ENCODE measurements at places on chromosomes 11 and 22.

DNA sequence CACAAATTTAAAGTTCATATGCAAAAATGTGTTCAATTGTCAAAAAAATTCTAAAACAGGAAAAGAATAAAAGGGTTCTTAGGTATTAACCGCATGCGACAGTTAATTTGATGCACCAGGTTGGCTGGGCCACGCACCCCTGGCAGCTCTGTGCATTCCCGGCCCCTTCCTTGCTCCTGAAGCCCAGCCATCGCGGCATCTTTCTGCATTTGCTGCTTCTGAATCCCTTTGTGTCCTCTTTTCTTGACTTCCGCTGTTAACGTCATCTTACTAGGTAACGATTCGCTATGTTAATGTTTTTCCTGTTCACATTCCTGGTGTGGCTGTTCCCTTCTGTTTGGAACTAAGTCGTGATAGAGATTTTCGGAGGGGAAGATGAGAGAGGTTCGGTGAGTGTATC lies 7.9 kb upstream of the KLHDC7B start:
- no peak for DNase-seq

GRCh38 chr11:112511271-112511670 lies 250.6 kb upstream of the PLET1 start:
- no peak for DNase-seq

GRCh38 chr11:54558919-54559318 lies 44.9 kb downstream of the OR4C46 start:
- DNase-seq: no peak

DNA sequence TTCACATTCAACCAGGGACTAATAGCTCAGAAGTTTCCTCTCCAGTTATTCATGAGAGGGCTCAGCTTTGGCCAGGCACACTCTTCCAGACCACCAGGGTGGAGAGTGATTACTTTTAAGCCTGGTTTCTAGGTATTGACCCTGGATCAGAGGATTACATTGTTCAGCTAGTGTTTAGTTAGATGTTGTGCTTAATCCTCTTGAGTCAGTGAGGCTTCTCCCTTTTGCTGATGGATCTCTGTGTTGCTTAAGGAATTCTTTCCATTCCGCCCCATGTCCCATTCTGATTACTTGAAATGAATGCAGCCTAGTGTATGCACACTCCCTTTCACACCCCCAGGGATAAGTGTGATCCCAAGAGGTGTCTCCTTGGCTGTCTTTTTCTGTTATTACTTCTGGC lies 271.7 kb upstream of the ANO5 start:
- no peak for DNase-seq

DNA sequence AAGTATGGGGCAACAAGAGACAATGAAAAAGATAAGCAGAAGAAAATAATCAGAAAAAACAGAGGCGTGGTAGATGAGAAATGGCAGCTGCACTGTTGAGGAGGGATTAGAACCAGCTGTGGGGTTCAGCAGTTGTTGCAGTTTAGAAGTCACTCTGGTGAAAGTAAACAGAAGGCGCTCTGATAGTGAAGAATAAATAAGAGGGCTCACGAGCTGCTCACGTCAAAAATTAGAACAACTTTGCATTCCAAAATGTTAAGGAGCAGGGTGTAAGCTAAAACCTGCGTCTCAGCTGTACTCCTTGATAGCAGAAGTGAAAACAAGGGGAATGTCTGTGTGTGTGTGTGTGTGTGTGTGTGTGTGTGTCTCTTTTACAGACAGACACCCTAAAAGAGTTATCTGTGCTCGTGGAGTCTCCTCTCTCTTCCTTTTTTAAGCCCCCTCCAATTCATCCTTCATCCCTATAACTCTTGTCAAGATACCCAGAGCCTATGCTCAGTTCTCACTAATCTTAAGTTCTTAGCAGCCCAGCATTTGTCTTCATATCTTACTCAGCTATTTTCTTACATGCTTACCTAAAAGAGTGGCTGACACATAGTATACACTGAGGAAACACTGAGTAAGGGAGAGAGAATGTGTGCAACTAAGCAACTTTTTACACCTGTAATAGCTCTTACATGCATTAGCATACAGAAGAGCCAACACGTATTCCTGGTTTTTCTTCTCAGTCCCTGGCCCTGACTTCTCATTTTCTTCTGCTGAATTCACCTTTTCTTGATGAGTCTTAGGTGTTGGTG lies 8.9 kb downstream of the TTC17 start:
- no peak for DNase-seq

GRCh38 chr22:45351956-45352355 lies 42.2 kb downstream of the FAM118A start:
- no peak for DNase-seq

DNA sequence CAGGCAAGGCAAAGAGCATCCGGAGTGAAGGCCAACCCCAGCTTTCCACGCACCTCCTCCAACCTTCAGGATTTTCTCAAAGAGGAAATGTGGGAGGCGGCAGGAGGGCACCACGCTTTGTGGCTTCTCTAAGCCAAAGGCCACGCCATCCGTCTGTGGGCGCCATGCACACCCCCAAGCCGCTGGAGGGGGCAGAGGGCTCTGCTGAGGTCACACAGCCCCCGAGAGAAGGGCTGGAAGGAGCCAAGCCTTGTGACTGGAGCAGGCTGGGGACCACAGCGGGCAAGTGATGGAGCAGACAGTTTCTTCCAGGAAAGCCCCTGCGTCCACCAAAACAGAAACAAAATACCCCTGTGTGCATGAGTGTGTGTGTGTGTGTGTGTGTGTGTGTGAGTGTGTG lies 527.4 kb downstream of the BRD1 start:
- no peak for DNase-seq

GRCh38 chr22:32999039-32999815 lies 59.0 kb downstream of the SYN3 start:
- no peak for DNase-seq

GRCh38 chr11:36791957-36792356 lies 193.9 kb upstream of the RAG2 start:
- no peak for DNase-seq

- DNase-seq: no peak
Observed at GRCh38 chr11:37322333-37323194, 724.5 kb upstream of the RAG2 start.

DNA sequence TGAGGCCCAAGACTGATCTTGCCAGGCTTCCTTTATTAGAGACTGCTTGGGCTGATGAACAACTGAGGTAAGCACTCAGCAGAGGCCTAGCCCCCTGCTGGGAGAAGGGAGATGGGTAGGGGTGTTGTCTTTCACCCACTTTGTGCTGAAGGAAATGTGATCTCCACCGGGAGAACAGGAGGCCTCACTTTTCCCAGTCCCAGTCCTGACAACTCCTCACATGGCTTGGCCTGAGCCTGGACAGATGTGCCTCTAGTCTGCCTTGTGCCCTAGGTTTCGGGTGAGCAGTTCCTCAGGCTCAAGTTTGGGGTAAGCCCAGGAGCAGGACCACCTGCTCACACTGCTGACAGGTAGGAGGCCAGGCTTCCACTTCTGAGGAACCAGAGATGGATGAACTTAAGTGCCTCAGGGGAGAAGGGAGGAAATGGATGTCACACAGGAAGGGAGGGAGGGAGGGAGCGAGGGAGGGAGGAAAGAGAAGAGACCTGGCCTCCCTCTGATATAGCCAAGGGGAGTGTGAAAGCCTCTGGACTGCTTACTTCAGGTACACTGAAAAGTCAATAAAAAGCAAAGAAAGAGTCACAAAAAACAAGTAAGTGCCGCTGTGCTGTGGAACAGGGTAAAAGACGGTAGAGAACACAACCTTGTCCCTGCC lies 8.1 kb downstream of the CLPB start:
- DNase-seq: no peak

GRCh38 chr11:19785265-19785664 lies 72.6 kb downstream of the NAV2 start:
- DNase-seq: no peak

DNA sequence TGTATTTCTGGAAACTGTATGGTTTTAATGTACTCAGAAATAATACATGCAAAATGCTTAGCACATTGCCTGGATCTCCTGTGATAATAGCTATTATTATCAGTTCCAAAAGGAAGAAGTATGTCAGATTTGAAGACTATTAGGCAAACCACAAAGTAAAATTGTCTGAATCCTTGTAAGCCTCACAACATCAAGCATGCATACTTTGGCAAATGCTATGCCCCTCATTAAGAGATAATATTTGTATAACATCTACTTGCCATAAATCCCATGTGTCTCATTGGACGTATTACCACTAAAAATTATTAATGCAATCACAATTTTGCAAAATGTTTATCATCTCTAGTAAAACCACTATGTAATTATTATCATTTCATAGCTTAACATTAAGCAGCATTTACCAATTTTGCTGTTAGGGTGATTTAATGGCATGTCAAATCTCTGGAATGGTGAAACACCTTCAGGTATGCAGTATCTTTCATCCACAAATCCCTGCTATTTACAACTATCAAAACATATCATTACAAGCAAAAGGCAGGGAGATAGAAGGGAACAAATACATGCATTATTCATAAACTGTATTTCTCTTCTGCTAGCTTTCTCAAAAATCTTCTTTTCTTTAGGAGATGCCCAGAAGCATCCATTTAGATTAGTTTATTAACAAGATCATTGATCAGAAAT lies 974.6 kb upstream of the RAG2 start:
- no peak for DNase-seq

DNA sequence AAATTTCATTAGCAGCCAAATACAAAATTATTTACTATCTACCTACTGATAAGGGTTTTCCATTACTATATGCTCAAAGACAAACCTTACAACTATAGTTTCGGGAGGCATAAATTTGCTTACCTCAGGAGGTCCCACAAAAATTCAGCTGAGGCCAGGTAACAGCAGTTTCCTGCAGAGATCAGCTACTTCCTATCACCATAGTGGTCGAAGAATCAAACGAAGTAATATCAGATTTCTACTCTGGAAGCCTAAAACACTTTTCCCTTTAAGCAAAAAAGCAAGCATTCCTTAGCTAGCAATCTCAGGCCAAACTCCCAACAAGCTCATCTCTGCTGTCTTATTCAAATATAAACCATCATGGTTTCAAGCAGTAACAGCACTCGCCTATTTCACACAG lies 3.1 kb downstream of the NAP1L4 start:
- DNase-seq: no peak

GRCh38 chr22:23026777-23027176 lies 43.5 kb upstream of the GNAZ start:
- DNase-seq: no peak

Measured in GM12892 (cell line).